ENCODE measurements at places on chromosomes 2 and 18. TPM values are rescaled to one million over a fixed set of nuclear protein-coding genes. Genes with fewer than 3 reads are reported as not detected.

DNA sequence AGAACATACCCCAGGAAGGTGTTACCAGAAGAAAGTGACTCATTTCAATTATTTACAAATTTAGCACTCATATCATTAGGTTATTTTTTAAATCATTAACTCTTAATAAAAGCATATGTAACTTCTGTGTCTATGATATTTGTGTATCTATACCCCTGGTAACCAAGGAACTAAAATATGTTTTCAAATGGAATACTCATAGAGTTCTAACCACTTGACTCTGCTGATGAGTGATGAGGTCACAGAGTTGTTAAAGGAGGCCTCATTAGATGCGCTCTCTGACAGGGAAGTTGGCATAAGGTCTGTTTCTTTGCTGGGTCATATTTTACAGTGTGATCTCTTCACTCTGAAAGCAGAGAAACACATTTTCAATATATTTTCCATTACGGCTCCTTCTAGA lies 73.4 kb downstream of the CCDC150 start:
- no peak for DNase-seq

DNA sequence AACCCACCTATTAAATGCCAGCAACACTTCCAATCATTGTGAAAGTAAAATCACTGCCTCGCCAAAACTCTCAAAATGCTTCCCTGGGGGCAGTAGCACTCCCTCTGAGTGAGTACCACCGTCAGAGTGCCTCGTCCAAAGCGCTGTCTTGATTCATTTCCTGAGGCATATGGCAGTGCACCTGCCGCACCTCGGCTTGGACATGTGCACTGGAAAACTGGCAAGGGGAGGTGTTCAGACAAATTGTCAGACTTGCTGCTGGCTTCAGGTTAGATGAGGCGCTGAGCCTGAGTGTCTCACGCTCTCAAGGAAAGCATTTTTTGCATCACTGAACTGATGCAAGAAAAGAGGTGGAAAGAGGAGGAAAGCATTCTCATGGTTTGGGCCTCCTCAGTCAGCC lies 132.8 kb downstream of the ATL2 start:
- DNase-seq: no peak

GRCh38 chr18:57776354-57776753 lies 26.8 kb downstream of the ATP8B1 start:
- DNase-seq: no peak

DNA sequence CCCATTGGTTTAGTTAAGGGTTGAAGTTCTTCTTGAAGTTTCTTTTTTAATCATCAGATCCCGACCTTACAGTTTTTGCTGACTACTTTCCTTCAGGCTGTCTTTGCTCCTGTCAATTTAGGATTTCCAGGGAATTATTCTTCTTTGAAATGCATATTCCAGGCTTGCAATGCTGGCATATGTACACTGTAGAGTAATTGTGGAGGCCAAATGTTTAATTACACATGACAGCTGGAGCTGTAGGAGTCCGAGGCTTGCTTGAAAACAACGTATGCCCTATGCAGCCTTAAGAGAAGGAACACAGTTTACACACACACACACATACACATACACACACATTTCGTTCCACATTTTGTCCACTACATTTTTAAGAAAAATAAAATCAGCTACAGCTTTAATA lies 602.3 kb downstream of the TMEM182 start:
- no peak for DNase-seq

DNA sequence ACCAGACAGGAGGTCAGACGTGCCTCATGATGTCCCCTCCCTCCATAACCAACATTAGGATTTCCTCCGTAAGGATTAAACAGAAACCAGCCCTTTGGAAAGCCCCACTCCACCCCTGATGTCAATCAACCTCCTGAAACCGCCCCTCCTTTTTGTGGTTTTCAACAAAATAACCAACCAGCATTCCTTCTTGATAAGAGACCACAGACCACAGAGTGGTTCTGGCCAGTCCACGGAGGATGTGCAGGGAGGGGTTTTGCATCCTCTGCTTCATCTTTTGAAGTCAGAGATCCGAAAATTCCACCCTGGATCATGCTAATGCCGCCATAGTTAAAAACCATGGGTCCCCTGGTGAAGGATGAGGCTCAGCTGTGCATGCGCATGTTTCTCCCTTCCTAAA lies 180.0 kb upstream of the CCDC150 start:
- peak; percentile 56 for DNase-seq

GRCh38 chr2:200408428-200409316 lies 101.2 kb downstream of the KCTD18 start:
- no peak for DNase-seq

GRCh38 chr2:39325966-39326365 lies 82.2 kb upstream of the CDKL4 start:
- DNase-seq: no peak

DNA sequence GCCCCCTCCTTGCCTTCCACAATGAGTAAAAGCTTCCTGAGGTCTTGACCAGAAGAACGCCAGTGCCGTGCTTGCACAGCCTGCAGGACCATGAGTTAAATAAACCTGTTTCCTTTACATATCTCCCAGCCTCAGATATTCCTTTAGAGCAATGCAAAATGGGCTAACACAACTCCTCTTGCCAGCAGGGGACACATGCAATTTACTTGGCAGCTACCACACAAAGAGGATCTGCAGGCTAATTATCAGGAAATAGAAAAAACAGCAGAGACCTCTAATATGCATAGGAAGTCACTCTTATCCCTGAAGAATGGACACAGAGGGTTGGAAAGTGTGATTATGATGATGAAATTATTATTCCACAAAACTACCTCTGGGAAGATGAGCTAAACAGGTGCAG lies 114.0 kb downstream of the PIEZO2 start:
- no peak for DNase-seq

DNA sequence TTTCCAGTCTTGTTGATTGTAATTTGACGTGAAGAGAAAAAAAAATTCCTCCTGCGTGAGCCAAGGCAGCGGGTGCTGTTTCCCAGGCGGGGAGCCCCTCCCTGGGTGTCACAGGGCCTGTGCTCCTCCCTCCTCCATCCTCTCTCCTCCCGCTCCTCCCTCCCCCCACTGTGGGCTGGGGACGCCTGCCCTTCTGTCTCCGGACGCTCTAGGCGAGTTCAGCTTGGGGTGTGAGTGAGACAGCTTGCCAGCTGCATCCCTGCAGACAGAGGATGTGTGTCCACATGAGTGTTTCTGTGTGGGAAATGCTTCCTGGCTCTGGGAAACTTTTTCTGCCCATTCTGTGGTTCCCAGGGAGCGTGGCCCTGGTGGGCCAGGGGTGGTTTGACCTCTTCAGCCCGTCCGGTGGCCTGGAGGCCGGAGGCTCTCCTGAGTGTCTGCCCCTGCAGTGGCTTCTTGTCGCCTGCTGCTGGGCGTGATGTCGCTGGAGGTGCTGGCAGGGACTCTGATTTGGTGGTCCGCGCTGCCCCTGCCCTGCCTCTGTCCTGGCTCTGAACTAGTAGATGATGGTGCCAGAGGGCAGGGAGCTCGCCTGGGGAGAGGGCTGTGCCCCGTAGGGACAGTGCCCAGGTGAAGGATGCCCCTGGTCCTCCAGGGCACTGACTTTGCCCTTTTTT lies 96.4 kb downstream of the USP40 start:
- DNase-seq: peak; percentile 48

DNA sequence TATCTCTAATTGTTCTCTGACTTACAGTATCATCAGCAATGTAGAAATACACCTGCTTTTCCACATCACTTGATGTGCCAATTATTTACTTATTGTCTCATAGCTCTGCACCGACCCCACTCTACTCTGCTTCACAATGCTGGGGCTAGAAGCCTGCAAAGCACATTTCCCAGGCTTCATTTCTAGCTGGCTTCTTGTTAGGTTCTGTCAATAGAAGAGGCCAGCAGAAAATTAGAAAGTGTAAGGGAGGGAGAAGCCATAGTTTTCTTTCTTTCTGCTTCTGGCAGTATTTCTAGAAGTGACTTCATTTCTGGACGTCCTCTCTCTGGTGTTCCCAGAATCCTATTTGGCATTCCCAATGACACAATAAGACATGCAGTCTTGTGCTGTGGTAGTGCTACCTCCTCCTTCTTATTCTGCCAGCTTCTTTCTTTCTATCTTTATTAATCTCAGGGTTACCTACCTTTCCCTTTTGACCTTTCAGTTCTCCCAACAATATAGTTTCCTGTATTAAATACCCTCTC lies 12.5 kb upstream of the TANC1 start:
- no peak for DNase-seq

- DNase-seq: peak; percentile 27
Measured at GRCh38 chr2:85397925-85398331, 12.2 kb downstream of the CAPG start.

DNA sequence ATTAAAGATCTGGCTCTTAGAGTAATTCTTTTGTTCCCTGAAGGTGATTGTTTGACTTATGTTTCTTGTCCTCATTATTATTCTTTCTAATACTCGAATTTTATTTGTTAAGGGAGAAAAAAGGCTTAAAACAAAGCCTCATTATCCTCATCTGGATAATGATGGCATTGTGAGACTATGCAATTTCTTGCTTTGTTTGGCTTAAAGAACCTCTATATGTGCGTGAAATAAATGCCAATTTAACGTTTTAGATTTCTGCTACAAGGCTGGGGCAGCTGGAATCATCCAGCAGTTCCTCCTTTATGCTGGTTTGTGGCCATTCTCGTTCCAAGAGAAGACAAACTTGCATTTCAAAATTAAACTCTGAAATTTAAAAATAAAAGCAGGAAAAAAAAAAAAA lies 4.9 kb upstream of the DPYSL5 start:
- DNase-seq: no peak

DNA sequence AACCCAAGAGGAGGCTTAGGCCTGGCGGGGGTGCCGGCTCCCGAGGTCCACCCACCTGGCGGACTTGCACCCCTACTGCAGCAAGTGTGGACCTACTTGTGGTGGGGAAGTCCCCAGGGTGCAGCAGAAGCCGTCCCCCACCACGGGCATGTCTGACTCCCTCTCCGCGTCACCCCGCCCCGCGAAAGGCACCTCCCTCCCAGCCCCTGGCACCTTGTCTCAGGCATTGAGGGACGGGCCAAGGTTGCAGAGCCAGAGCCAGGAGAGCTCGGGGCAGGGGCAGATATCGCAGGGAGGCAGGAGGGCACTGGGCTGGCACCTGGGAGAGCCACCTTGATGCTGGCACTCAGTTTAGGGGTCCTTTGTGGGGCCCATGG lies 19.0 kb downstream of the CROCC2 start:
- DNase-seq: peak; percentile 11

DNA sequence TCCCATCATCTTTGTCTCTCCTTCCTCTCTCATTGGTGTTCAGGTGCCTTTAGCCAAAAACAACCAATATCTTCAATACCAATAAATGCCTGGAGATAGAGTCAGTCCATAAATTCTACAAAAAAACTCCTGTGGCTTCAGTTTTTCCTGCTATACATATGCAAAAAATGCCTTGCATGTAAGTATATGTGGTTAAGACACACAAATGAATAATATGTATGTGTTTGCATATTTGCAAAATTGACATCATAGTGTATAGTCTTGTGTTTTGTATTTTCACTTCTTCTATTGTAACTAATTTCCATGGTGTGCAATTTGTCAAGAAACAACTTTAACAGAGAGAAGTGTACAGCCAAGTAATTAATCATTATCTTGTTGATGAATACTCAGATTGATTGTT lies 115.5 kb downstream of the NYAP2 start:
- no peak for DNase-seq

DNA sequence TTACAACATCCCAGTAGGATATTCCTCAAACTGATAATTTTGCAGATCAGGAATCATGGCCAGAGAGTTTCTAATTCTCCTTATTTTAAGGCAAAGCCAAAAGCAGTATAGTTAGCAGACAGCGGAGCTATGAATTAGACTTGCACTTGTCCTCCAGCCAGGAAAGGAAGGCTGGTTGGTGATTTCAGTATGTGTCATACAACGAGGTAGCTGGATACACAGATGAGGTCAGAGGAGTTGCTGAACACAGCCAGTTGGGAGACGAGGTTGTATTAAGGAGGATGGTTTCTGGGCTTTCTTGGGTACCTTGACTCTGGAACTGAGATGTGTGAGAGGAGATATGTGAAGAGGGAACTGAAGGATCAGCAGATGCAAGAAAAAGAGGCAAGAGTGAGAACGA lies 185.2 kb downstream of the SOX11 start:
- DNase-seq: no peak

DNA sequence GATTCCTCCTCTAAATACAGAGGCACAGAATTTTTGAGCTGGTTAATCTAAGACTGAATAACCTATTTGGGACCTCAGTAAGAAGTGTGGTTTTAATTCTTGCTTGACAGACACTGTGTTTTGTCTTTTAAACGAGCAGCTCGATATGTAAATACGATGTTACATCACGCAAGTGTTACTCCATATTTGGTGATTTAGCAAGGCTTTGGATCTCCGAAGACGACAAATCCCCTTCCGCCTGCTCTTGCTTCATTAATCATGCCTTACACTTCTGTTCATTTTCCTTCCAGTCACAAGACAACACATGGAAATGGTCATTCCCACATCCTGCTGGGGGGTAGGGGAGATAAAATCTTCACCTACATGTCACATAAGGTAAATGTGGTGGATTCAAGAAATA lies 9.4 kb downstream of the BCL11A start:
- DNase-seq: no peak

GALNT14 gene
- not detected for total RNA-seq

RALBP1 gene
- 78.7 TPM for total RNA-seq

NRBP1 gene
- total RNA-seq: 151 TPM

PROC gene
- 0.29 TPM for total RNA-seq

ACKR3 gene
- total RNA-seq: 26.8 TPM

G6PC2 gene
- not detected for total RNA-seq

STEAP3 gene
- 27.4 TPM for total RNA-seq

MAIP1 gene
- total RNA-seq: 26.8 TPM

HADHA gene
- total RNA-seq: 117 TPM
